ENCODE measurements at places on chromosomes 2 and 18.

GRCh38 chr2:8606226-8606625, 75.6 kb upstream of the ID2 start:
- DNase-seq: no peak

DNA sequence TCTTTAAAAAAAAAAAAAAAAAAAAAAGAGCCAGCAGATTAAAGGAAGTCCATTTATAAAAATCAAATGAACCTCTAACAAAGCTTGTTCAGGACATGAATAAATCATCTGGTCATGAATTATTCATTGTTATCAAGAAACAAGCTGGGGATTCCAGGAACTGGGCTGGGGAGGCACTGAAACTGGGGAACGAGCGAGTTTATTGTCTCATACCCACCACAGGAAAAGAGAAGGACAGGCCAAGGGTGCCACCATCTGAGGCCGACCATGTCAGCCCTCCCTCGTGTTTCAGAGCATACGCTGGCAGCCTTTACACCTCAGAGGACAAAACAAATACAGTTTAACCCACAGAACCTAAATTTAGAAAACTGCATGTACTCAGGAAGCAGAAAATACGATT, 164.2 kb downstream of the VWC2L start:
- no peak for DNase-seq

DNA sequence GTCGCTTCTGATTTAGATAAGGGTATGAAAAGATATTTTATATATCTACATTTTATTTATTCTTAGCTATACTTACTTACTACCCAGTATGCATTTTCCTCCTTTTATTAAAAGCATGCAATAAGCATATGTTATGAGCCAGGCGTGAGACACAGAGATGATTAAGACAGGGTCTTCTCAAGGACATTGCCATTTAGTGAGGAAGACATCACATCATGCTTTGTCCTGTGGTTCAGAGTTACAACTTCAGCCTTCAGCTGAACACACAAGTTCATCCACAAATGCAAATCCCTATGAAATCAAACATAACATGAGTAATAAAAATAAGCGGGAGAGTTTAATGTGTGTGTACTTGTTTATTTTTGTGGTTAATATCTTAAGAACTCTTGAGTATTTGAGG, 30.2 kb downstream of the GRHL1 start:
- DNase-seq: no peak

DNA sequence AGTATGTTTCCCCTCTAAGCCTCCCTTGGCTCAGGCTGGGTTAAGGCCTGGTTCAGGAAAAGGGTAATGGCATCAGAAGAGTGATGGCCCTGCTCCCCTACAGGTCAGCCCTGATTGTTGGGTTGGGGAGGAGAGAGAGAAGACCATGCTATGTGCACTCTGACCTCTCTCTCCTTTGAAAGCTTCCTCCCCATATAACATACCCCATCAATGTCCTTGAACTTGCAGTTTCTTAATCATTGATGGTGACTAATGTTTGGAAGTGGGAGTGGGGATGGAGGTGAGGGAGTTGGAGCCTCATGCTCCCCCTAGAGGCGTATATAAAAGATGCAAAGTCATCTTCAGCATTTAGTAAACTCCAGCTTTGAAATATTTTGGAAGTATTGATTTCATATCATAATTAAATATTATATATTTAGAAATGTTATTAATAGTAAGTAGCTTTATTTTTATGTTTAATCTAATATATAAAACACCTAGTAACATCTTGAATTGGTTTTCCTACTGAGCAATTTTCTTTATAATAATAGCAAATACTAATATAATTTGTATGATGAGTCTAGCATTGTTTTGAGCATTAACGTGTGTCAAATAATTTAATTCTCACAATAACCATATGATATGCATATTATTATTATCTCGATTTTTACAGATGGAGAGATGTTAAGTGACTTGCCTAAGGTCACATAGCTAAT, 8.8 kb downstream of the PLCL1 start:
- DNase-seq: peak; percentile 61

GRCh38 chr2:120436885-120437603, 91.1 kb downstream of the INHBB start:
- peak; percentile 24 for DNase-seq

GRCh38 chr18:51400721-51401120, 203.2 kb upstream of the MEX3C start:
- no peak for DNase-seq

GRCh38 chr2:159775021-159775420, 23.0 kb downstream of the CD302 start:
- no peak for DNase-seq

DNA sequence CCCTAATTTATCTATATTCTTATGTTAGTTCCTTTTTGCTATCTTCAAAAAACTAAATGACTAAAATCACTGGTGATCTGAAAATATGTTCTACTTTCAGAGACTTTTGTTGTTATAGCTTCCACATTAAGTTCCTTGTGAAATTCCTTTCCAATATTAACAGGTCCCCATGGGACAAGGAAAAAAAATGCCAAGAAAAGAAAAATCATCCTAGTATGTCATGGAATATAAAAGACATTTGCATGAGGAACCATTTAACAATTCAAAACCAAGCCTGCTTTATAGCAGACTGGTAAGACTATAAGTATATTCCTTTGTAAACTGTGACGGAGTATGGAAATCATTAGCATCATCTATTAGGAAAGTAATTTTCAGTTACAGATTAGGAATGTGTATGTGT, 48.1 kb downstream of the COBLL1 start:
- DNase-seq: no peak

DNA sequence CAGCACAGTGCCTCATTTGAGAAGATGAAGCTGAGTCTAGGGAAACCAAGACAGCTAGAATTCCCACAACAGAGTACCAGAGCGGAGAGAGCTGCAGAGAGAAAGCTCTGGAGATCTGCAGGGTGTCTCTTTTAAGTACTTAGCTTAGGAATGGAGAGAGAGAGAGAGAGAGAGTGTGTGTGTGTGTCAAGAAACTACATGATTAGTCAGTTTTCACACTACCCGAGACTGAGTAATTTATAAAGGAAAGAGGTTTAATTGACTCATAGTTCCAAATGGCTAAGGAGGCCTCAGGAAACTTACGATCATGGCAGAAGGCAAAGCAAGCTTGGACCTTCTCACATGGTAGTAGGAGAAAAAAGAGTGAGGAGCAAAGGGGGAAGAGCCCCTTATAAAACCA, 64.0 kb downstream of the HIBCH start:
- no peak for DNase-seq

DNA sequence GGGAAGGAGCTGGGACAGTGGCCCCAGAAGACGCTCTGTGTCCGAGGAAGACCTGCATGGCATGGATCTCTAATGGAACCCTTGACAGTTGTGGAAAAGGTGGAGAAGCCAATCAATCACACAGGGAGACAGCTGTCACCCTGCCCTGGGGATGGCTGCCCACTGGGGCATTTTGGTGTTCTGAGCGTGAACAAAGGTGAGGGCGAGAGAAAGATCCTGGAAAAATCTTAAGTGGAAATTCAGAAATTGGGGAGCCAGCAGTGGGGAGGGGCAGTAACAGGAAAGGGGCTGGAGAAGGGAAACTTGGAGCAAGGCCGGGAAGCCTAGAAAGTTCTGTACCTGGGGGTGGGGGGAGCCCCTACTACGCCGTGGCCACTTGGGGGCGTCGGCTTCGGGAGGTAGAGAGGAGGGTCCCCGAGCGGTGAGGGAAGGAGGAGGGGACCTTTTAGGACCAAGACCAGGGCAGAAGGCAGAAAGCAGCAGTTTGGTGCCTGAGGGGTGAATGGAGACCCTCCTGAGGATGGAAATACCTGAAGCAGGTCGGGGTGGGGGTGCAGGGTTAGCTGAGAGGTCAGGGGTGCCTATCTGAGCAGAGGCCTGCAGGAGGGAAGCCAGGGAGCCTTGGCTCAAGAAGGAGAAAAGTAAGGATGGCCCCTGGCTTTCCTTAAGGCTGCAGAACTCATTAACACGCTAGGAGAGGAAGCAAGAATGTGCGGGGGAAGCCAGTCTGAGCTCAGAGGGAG, 30.0 kb downstream of the NGEF start:
- no peak for DNase-seq

DNA sequence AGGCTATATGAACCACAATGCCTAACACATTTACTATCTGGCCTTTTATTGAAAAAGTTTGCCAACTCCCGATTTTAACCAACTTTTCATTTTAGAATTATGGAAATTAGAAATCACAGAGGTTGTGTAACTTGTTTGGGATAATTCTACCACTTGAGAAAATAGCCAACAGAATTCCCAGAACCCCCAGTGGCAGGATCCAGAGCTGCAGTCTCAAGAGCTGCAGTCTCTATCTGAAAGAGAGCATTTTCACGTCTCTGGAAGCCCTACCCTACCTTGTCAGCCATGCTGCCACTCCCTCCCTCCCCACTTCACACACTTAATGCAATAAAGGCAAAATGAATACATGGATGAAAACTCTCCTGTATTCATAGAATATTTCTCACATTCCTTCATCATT, 23.4 kb upstream of the TSPYL6 start:
- DNase-seq: no peak

DNA sequence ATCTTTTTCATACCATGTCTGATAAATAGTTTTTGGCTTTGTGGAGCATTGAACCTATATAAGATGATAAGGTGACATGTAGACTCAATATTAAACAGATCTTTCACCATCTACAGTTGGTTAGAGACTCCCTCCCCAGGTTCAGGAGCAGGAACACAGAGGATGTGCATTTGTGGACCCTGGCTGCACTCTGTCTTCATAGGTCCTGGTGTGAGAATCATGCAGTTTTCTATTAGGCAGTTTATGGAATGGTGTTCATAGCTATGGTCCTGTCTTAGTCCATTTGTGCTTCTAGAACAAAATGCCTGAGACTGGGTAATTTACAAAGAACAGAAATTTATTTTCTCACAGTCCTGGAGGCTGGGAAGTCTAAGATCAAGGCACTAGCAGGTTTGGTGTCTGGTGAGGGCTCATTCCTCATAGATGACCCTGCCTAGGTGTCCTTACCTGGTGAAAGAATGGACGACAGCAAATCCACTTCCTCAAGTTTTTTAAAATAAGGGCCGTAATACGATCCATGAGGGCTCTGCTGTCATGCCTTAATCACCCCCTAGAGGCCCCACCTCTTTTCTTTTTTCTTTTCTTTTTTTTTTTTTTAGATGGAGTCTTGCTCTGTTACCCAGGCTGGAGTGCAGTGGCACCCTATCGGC, 35.3 kb upstream of the FAM98A start:
- no peak for DNase-seq

- no peak for DNase-seq
Observed at GRCh38 chr2:106561356-106561755, 74.2 kb downstream of the CD8B2 start.

- no peak for DNase-seq
Observed at GRCh38 chr2:140502951-140503630, 1627.7 kb downstream of the LRP1B start.

DNA sequence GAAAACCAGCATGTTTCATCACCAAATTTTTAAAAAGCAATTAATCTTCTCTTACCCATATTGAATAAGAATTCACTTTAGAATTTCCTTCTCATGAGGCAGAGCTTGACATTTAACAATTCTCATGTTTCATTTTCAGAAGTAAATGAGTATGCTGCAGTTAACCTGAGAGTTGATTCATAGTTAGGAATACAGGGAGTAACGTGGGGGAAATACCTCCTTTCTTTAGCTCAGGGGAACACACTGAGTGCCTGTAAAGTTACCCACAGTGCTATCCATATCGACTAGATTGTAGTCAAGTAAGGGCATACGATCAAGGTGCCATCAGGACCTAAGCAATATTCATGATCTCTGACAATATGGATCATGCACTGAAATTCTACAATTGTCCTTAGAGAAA, 38.9 kb upstream of the ATIC start:
- DNase-seq: no peak

DNA sequence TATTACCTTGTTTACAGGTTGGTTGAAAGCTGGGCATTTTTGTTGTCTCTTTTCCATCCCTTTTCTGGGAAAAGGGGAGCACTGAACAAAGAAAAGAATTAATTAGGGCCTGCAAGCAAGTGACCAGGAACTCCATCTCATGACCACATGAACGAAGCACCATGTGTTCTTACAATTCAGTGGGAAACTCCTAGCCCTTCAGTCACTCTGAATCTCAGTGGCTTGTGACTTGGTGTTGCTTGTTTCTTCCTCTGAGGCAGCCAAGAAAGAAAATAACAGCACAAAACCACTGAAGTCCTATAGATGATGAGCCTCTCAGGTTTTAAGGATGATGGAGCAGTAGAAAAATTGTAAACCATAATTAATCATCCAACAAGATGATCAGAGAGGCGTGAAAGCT, 129.1 kb upstream of the CAB39 start:
- no peak for DNase-seq

DNA sequence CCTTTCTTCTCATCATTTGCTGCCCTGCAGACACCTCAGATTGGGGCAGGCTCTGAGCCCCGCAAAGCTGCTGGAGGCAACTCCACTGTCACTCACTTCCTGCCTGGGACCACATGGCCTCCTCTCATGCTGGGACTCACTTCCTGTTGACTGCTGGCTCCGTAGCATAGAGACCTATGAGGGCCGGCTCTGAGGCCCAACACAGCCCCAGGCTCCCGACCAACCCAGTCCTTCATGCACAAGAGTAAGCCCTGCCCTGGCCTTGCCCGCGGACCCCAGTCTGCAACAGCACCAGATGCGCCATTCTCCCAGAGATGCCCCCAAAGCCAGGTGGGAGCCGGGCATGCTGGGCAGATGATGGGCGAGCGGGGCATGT, 55.7 kb downstream of the DNMT3A start:
- peak; percentile 52 for DNase-seq

- DNase-seq: no peak
Observed at GRCh38 chr2:12704378-12704777, 12.4 kb upstream of the TRIB2 start.

DNA sequence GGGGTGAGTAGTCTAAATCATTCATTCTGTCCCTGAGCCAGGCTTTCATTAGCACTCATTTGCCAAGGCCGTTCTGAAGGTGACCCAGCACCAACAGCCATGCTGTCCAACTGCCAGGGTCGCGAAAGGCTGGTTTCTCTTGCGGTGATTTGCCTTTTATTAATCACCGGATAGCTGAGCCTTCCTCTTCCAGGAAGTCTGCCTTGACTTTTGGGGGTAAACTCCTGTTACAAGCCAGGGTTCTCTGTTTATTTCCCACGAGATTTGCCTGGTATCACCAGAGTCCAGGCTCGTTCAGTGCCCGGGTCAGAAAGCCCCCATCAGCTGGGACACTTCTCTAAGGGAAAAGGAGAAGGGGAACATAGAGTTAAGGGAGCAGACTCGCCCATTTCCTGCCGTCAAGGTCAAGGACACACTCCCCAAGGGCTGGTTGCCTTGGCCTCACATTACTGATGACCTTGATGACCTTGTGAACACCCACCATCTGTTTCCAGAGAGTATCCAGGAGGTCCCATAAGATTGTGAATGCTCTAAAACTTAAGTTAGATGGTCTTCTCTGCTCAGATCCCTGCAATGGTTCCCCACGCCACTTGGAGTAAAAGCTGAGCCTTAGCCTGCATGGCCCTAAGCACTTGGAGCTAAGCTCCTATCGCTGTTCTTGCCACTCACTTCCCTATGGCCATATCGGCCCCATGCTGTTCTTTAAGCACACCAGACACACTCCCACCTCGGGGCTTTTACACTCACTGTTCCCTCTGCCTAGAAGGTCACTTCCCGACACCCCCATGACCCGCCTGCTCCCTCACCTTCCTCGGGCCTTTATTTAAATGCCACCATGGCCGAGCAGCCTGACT, 118.0 kb upstream of the STPG4 start:
- DNase-seq: peak; percentile 28

- no peak for DNase-seq
Observed at GRCh38 chr2:45614330-45614729, 3.3 kb upstream of the SRBD1 start.

- peak; percentile 41 for DNase-seq
Observed at GRCh38 chr2:223601932-223602666, at the start of gene SCG2. Gene SCG2 (minus strand): TSS chr2:223602361. CDS start chr2:223599282, 3,079 bp downstream.

GRCh38 chr18:3223356-3223755, 3.6 kb upstream of the MYOM1 start:
- no peak for DNase-seq

GRCh38 chr2:148876595-148877402, 1.8 kb downstream of the KIF5C start:
- no peak for DNase-seq
